ENCODE measurements at places on chromosomes 4 and X.

- no peak for DNase-seq
These were observed 17.2 kb upstream of the RTL9 start for GRCh38 chrX:110341189-110342035.

GRCh38 chr4:145822181-145822580, 116.4 kb downstream of the ZNF827 start:
- no peak for DNase-seq

- DNase-seq: no peak
These were observed 36.8 kb upstream of the REST start for GRCh38 chr4:56870946-56871345.

- DNase-seq: no peak
These were observed 69.2 kb downstream of the SYNPO2 start for GRCh38 chr4:118957722-118958445.

DNA sequence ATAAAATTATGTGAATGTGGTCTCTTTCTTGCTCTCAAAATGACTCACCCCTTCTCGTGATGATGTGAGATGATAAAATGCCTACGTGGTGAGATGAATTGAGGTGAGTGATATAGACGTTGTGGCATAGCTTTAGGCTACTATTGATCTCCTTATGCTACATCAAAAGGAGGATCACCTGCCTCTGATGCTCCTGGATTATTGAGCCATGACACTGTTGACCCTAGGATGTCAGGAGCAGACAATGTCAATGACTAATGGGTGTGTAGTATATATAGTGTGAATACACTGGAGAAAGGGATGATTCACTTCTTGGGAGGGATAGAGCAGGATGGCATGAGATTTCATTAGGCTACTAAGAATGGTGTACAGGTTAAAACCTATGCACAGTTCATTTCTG, 210.7 kb upstream of the PRPS2 start:
- no peak for DNase-seq

- no peak for DNase-seq
These were observed 1425.5 kb downstream of the PCDH18 start for GRCh38 chr4:136106753-136107152.

- no peak for DNase-seq
These were observed 33.1 kb downstream of the ENPEP start for GRCh38 chr4:110508827-110509710.

DNA sequence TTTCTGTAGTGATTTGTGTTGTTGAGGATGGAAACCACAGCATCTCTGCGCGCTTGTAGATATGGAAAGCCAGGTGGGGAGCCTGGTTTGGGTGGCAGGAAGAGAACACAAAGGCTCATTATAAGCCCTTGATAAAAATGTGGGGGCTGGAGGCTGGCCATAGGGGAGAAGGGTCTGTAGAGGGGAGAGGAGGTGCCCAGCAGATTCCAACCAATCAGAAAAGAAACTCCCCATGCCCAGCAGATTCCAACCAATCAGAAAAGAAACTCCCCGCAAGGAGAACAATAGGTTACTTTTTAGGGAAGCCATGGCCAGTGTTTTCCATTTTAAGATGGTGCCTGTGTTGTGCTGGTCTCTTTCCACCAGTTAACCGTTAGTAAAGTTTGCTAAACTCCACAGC, 9.8 kb upstream of the CENPU start:
- DNase-seq: no peak

- peak; percentile 37 for DNase-seq
These were observed 111.9 kb upstream of the TMEM164 start for GRCh38 chrX:109890910-109891502.

- no peak for DNase-seq
These were observed 65.3 kb downstream of the HPRT1 start for GRCh38 chrX:134525086-134525792.

DNA sequence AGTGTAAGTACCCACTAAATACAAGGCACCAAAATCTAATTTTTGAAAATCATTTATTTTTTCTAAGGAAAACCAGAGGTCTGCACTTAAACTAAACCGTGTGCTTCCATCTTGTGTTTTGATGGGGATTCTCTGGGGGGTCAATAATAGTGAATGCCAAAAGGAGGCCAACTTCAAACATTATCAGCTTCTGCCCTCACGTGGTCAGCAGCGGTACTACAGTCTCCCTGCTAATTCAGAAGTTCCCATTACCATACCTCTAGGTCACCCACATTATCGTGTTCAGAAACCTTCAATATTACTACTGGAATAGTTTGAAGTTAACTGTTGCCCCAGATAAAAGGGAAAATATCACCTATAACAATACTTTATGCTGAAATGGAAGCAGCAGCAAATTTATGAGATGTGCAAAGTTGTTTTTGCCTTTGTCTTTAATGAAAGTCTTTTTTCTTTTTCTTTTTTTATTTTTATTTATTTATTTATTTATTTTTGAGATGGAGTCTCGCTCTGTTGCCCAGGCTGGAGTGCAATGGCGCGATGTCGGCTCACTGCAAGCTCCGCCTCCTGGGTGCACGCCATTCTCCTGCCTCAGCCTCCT, 17.3 kb downstream of the CTPS2 start:
- peak; percentile 55 for DNase-seq

- no peak for DNase-seq
These were observed 8.4 kb downstream of the MSL3 start for GRCh38 chrX:11766487-11766886.

GRCh38 chr4:7381221-7381889, 53.4 kb downstream of the PSAPL1 start:
- no peak for DNase-seq

GRCh38 chr4:20431543-20431951, 179.8 kb downstream of the SLIT2 start:
- no peak for DNase-seq

DNA sequence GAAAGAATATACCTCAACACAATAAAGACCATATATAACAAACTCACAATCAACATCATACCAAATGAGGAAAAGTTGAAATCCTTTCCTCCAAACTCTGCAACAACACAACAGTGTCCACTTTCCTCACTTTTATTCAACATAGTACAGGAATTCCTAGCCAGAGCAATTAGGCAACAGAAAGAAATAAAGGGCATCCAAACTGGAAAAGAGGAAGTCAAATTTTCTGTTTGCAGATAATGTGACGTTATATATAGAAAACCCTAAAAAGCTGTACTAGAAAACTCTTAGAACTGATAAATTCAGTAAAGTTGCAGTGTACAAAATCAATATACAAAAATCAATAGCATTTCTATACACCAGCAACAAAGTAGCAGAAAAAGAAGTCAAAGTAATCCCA, 107.6 kb downstream of the SOWAHB start:
- no peak for DNase-seq

- DNase-seq: no peak
These were observed 85.4 kb downstream of the PPEF1 start for GRCh38 chrX:18792828-18793227.

GRCh38 chrX:47515941-47516665, 33.1 kb upstream of the ZNF41 start:
- no peak for DNase-seq

DNA sequence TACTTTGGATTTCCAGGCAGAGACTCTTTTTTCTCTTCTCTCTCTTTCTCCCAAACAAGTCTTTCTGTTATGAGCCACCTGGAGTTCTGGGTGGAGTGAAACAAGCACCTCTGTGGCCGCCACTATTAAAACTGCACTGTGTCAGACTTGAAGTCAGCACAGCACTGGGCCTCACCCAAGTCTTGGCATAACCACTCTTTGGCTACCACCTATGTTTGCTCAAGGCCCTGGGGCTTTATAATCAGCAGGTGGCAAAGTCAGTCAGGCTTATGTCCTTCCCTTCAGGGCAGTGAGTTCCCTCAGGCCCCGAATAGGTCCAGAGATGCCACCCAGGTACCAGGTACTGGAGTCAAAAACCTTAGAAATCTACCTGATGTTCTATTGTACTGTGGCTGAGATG, 52.4 kb downstream of the ITIH6 start:
- no peak for DNase-seq

GRCh38 chrX:7889135-7889534, 38.1 kb downstream of the PNPLA4 start:
- no peak for DNase-seq

GRCh38 chrX:40947276-40947675, 138.0 kb upstream of the USP9X start:
- DNase-seq: no peak

DNA sequence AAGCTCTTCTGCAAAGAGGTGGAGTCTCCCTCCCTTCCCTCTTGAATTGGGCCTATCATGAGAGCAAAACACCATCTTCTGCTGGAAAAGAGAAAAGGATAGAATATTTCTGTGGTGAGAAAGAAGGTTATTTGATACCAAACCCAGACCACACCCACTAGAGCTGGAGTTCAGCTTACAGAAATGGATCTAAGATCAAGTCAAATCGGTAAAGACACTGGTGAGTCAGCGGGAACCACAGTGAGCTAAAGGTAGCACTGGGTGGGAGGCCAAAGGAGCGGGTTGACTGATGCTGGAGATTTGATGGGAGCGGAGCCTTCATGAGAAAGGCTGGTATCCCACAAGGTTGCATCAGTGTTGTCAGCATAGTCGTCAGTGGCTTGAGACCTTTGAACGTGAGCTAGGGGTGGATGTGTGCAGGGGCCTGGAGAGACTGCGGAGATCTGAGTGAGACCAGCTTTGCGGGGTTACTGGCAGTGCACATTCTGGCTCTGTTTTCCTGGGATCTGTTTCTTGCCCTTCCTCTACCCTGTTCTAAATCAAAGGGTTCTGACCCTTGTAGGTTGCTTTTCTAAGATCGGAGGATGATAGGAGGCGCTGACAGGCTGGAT, 106.4 kb upstream of the SCOC start:
- no peak for DNase-seq

- no peak for DNase-seq
These were observed 7.2 kb downstream of the AFP start for GRCh38 chr4:73443224-73443623.

DNA sequence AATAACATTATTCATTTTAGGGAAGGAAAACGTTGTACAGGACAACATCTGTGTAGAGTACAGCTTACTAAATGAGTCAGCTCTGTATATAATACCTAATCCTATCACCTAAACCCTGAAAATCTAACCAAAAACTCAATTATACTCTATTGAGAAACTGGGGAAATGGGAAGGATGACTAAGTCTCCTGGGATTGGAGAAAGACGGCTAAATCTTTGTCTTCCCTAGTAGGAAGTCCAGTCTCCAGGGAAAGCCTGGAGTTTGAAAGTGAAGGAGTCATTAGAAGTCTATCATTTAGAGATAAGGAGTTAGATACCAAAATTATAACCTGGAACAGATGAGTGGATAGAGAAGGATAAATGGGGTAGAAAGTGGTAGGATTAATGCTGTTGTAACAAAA, 286.5 kb downstream of the STK32B start:
- no peak for DNase-seq

DNA sequence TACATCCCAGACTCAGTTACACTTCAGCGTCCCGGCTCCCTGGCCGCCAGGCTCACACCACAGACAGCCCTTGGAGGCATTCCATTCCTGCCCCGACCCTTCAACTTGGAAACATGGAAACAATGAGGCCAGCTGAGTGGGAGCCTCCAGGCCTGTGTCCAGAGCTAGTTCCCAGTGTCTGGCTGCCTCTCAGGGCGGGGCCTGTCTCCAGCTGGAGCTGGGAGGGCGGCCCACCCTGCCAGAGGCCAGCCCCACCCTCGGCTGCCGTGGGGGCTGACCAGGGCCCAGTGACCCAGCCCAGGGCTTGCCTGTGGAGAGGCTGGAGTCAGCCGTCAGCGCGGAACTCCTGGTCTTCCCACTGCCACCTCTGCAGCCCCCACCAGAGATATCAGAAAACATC, 37.4 kb upstream of the SPON2 start:
- no peak for DNase-seq

GRCh38 chrX:69153060-69153730, 12.1 kb downstream of the PJA1 start:
- no peak for DNase-seq

DNA sequence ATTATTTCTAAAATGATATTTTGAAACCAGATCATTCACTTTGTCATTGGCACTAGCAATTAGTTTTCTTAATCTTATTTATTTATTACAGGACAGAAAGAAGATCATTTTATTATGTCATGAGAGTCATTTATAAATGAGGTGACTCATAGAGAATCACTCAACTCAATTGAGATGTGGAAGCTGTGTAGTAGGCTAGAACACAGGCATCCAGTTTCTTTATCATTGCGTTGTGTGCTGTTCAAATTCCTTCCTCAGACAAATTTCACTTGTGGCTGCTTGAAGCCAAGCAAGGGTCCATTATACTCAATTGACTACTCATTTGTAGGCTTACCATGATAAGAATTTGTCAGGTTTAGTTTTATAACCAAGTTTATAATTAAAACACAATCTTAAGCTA, 87.6 kb downstream of the MRPL1 start:
- DNase-seq: no peak

GRCh38 chr4:86098691-86099090, 261.2 kb downstream of the MAPK10 start:
- DNase-seq: no peak

- DNase-seq: peak; percentile 12
These were observed 24.0 kb downstream of the CYTL1 start for GRCh38 chr4:4995103-4995907.

DNA sequence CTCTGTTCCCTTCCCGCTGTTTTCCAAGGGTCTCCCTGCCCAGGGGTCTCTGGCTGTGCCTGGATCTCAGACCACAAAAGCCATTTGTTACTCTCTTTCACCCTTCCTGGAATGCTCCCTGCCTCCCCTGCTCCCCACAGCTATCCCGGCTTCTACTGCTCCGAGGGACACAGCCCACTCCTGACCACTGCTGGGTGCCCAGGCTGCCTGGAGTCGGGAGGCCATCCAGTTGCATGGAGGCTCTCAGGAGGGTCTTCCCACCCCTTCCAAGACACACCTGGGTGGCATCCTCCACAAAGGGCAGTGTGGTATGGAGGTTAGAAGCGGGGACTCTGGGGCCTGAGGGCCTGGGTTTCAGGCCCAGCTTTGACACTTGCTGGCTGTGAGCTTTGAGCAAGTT, 101.1 kb downstream of the PPP2R2C start:
- no peak for DNase-seq

- no peak for DNase-seq
These were observed 323.5 kb upstream of the CASK start for GRCh38 chrX:42246814-42247213.

GRCh38 chrX:37825215-37825842, 22.0 kb downstream of the DYNLT3 start:
- peak; percentile 47 for DNase-seq

- DNase-seq: peak; percentile 34
These were observed 113.3 kb downstream of the ELOVL6 start for GRCh38 chr4:110085131-110085530.

GRCh38 chr4:28548594-28548993, 1688.0 kb downstream of the STIM2 start:
- no peak for DNase-seq

GRCh38 chr4:175947117-175947722, 118.4 kb upstream of the WDR17 start:
- no peak for DNase-seq
